ENCODE measurements at places on chromosomes 2 and 18. TPM values are rescaled to one million over a fixed set of nuclear protein-coding genes. Genes with fewer than 3 reads are reported as not detected.

DNA sequence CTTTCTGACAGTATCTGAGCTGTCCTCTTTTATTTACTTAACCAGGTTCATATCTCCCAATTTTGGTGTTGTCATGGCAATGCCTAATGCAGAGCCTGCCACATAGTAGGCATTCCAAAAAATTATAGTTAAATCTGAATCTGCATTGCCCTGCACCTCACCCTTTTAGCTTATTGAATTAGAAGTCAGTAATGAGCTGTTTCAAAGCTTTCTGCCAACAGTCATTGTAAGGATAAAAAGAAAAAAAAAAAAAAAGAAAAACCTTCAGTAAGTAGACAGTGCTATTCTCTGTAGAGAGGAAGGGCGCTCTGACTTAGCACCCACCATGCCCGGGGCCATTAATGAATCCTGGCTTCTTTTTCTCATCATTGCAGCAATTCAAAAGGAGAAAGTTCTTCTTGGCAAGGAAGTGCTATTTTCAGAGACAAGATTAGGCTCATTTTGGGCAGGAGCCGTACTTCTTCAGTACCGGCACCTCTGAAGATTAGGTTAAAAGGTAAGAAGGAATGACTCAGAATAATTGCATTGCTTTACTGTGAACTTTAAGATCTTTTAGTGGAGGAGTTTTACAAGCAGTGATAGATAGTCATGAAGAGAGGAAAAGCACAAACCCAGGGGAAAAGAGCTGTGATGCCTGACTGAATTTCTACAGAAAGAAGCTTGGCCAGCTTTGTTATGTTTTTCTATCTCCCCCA lies 2041.2 kb upstream of the PIK3C3 start:
- no peaks in the 10 kb centered on the region for H3K4me1 ChIP-seq
- no peak for DNase-seq
- no peaks in the 10 kb centered on the region for H3K27me3 ChIP-seq
- no peaks in the 10 kb centered on the region for H3K36me3 ChIP-seq
- H3K27ac ChIP-seq = no peak overlapping the region
- H3K4me3 ChIP-seq = no peak overlapping the region

GRCh38 chr2:53460347-53460746 lies 307.3 kb upstream of the CHAC2 start:
- no peak for DNase-seq
- H3K4me3 ChIP-seq = no peak overlapping the region
- H3K36me3 ChIP-seq = no peaks in the 10 kb centered on the region

DNA sequence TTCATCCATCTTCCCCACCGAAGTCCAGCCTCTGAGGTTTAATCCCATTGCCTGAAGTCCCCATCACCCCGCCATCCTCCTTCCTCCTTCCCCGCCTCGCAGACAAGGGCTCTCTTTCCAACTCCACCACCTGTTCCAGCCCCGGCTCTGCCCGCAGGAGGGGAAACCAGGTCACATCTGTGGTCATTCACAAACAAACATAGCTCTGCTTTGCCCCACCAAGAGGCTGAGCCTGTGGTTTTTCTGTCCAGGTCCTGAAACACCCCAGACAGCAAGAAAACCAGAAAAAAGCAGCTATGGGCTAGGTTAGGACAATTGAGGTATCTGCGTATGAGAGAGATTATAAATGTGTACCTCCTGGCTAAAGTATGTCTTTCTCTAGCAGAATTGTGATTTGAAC lies 144.7 kb downstream of the GLI2 start:
- H3K36me3 ChIP-seq = no peaks in the 10 kb centered on the region
- H3K4me1 ChIP-seq = no peaks in the 10 kb centered on the region

DNA sequence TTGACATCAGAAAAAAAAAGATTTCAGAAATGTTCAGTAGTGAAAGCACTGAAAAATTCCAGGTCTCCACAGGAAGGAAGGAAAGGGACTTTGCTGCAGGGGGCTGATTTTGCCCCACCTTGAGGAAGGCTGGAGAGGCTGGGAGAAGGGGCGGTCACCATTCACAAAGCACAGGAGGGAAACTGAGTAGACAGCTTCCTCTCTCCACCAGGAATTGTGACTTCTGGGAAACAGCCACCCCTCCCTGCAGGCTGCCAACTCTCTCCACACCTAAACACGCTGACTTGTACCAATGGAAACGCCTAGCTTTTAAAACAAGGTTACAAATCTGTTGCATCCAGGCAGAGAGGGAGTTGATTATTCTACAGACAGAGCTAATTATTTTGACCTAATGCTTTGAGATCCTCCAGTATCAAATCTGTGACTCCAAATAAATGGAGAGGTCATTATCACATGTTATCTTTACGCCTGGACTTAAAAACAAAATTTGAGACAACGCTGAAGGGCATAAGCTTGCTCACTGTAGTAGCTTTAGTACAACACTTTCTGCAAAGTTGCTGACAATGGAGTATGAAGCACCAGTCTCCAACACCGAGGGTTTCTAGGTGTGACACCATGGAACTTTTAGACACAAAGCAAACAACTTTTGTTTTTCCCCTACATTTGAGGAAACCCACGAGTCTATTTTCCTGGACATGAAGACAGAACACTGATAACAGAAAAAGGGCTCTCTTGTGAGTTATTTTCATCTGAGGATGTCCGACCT lies 42.7 kb downstream of the EPHA4 start:
- H3K4me1 ChIP-seq = no peaks in the 10 kb centered on the region
- H3K27ac ChIP-seq = peak overlapping the region; percentile 57

GRCh38 chr2:6893876-6894482 lies 16.4 kb downstream of the RSAD2 start:
- no peak overlapping the region for H3K27ac ChIP-seq
- no peaks in the 10 kb centered on the region for H3K36me3 ChIP-seq
- H3K4me1 ChIP-seq = no peaks in the 10 kb centered on the region

The CCDC74B gene
- 9.5 TPM for total RNA-seq

Data from breast epithelium (tissue), 4 donors.